Uterus (tissue), 4 donors: ENCODE measurements at places on chromosomes 13 and 19. TPM values are rescaled to one million over a fixed set of nuclear protein-coding genes. Genes with fewer than 3 reads are reported as not detected.

The OR10H1 gene
- not detected for total RNA-seq

The IL12RB1 gene
- total RNA-seq = 0.41 TPM

The F10 gene
- total RNA-seq = 14.4 TPM

The ZNF226 gene
- 46.3 TPM for total RNA-seq

DNA sequence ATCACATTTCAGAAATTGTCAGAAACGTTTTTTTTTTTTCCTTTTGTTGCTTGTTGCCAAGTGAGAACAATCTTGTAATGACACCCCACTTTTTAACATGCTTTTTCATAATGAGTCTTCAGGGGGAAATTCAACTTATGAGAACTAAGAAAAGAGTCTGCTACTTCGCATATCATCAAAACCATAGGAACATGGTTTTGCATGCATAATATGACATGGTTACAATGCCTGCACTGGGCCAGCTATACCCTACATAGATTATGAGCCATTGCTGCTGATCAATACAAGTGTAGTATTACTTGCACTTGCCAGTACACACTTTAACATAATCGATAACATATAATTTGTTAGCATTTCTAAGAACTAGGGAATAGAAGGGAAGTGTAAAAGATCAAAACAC is 191.0 kb upstream of the NBEA start:
- H3K36me3 ChIP-seq = no peaks in the 10 kb centered on the region
- H3K4me3 ChIP-seq = no peak overlapping the region
- no peak for DNase-seq
- H3K27me3 ChIP-seq = no peaks in the 10 kb centered on the region
- H3K4me1 ChIP-seq = no peaks in the 10 kb centered on the region

GRCh38 chr13:24129914-24130774 is 30.4 kb upstream of the SPATA13 start:
- no peak for DNase-seq
- no peak overlapping the region for H3K4me3 ChIP-seq
- H3K4me1 ChIP-seq = no peaks in the 10 kb centered on the region
- no peaks in the 10 kb centered on the region for H3K36me3 ChIP-seq
- no peaks in the 10 kb centered on the region for H3K27me3 ChIP-seq

- H3K27ac ChIP-seq = no peak overlapping the region
- no peaks in the 10 kb centered on the region for H3K27me3 ChIP-seq
- H3K4me1 ChIP-seq = no peaks in the 10 kb centered on the region
- no peak overlapping the region for H3K4me3 ChIP-seq
- no peak for DNase-seq
Observed at GRCh38 chr13:75255147-75255546, 226.8 kb downstream of the TBC1D4 start.

DNA sequence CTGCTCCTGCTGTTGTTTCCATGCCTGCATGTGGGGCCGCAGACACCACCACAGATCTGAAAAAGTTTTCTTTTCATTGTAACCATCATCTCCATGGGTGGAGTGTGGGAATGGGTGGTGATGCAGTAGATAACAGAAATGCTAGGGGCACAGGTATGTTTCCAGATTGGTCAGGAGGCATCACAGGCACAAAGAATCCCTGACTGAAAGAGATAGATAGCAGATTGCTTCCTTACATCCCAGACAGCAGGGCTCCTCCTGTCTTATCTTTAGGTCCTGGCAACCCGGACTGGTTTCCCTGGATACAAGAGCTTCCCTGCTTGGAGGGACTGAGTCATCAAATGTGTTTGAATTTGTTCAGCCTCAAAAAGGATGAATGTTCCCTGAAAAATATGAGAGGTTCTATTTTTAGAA is 1937.6 kb downstream of the PCDH9 start:
- no peaks in the 10 kb centered on the region for H3K36me3 ChIP-seq
- no peaks in the 10 kb centered on the region for H3K27me3 ChIP-seq
- DNase-seq = no peak
- H3K4me1 ChIP-seq = no peaks in the 10 kb centered on the region
- no peak overlapping the region for H3K27ac ChIP-seq
- no peak overlapping the region for H3K4me3 ChIP-seq
